Activated CD4-positive, alpha-beta T cell treated with anti-CD3 and anti-CD28 coated beads, Interleukin-2, Interleukin-4, amounts not matched to agents 100 ng/mL and 50 ng/mL, durations not matched to agents 16 hours and 8 hours (primary cell): ENCODE measurements at places on chromosomes 12 and 14.

DNA sequence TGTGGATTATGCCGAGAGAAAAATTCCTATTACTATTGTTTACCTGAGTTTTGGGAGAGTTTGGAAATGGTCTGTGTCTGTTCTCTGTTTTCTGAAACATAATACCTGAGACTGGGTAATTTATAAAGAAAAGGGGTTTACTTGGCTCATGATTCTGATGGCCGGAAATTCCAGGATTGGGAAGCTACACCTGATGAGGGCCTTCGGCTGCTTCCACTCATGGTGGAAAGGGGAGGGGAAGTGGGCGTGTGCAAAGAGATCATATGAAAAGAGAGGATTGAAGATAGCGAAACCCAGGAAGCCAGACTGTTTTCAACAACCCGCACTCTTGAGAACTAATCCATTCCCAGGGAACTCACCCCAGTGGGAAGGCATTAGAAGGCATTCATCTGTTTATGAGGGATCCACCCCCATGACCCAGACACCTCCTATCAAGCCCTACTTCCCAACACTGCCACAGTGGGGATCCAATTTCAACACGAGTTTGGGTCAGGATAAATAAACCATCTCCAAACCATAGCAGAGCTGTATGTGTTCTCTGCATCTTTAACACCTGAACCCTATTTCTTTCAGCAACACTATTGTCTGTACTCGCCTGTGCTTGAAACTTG lies 51.1 kb downstream of the APAF1 start:
- no peak for DNase-seq

DNA sequence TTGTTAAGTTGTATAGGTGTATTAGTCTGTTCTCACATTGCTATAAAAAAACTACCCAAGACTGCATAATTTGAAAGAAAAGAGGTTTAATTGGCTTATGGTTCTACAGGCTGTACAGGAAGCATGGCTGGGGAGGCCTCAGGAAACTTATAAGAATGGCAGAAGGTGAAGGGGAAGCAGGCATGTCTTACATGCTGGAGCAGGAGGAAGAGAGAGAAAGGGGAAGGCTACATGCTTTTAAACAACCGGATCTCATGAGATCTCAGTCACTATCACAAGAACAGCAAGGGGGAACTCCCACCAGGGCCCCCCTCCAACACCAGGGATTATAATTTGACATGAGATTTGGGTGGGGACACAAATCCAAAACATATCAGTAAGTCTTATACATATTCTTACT lies 60.5 kb upstream of the OR10AD1 start:
- DNase-seq: no peak

DNA sequence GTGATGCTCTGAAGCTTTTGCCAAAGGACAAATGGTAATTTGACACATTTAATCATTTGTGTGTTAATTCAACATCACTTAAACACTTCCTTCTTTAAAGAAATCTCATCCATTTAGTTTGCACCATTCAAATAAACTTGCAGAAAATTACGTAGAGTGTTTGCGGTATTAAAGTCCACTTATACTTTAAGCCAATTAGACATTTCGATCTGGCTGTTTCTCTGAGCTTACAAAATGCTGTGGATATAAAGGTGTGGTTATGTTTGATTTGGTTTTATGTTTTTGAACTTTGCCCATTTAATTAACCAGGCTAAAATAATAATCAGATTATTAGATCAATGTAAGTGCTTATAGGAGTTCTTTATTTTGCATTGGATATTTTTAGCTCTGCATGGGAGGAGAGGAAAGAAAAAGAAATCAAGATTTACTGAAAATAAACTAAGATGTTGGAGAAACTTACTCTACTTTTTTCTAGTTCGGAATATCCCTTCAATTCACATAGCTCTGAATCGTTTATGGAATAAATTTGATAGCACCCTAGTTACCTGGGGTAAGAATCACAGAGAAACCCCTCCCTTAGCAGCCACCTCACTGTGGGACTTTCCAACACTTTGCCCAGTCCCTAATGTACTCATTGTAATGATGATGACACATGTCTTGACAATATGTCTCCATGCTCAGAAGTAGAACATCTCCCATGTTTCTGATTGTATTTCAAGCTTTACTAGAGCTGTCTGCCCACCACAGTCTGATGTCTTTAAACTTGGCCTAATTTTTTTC lies 268.0 kb downstream of the BTG1 start:
- peak; percentile 24 for DNase-seq

GRCh38 chr12:53624956-53625355 lies 1.2 kb downstream of the ATF7 start:
- DNase-seq: no peak

DNA sequence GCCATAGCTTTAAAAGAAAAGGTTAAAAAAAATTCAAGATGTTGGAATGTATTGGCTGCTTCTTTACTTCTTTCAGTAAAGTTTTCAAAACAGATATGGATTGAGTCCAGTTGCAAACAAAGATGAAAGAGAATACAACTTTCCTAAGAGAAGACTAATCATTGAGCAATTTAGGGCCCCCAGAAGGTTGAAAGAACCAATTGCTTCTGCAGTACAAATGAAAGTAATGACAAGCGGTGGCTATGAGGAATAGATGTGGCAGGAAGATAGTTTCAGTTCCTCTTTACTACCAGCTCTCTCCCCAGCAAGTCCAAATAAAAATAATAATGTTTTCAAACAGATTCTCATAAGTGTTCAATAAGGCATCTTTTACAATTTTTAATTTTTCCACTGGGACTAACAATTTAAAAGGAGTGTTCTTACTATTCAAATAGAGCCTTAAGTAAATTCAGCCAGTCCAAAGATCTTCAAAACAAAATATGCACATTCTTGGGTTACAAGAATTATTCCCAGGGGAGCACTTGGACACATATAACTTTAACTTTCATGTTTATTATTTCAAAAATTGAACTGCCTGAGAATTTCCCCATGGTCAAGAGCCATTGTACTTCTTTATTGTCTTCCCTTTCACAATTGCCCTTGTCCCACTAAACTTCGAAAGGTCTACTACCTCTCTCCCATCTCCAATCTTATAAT lies 62.3 kb upstream of the PPP1R12A start:
- DNase-seq: no peak

- DNase-seq: no peak
Observed at GRCh38 chr12:109539508-109539907, 33.8 kb downstream of the MMAB start.

GRCh38 chr12:6540181-6540877 lies 6.0 kb downstream of the GAPDH start:
- DNase-seq: peak; percentile 53

GRCh38 chr12:115639648-115640012 lies 637.9 kb downstream of the MED13L start:
- no peak for DNase-seq

- DNase-seq: no peak
Observed at GRCh38 chr14:79502136-79502750, 709.1 kb downstream of the DIO2 start.

DNA sequence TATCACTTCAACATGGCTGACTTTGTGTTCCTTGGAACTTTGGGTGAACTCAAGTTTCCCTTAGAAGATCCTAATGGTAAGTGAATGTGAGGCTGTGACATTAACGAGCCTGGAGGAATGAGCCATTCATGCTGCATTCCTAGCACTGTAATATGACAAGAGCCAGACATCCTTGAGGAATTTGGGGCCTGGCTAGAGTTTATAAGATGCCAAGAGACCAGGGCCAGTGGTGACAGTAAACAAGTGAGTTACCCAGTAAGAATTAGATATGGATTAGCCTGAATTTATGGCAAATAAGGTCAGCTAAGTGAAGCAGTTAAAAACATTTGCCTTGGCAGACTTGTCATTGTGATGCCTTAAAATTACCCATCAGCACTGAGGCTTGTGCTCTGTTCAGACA lies 232.4 kb downstream of the AKAP6 start:
- DNase-seq: no peak

GRCh38 chr12:84937415-84937814 lies 24.8 kb upstream of the SLC6A15 start:
- DNase-seq: no peak

DNA sequence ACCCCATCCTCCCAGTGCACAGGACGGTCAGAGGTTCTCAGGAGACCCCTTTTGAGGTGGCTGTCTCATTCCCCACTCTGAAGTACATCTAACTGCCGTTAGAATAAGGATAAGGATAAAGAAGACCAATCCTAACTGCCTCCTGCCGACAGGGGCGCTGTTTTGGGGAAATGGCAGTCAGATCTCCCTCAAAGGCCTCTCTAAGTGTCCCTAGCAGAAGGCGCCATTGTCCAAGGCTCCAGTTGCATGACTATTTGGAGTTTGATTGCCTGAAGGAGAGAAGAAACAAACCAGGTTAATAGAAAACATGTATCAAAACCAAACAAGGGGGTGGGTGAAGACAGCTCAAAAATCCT lies 29.1 kb upstream of the KLRB1 start:
- no peak for DNase-seq

DNA sequence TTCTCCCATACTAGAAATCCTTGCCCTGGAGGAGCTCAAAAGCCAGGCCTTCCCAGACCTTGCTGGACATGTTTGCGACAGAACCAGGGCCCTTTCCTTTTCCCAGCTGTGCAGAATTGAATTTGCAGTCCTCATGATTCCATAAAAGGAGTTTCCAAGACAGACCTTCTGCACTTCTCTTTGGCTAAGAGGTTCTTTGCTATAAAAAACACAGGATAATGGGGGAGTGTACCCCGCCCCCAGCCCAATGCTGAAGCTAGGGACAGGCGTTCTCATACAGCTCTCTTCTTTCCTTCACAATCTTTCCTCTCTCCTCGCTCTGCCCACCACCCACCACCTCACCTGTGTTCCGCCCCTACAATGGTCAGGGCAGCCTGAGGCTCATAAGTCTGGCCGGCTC lies 172.3 kb upstream of the FKBP4 start:
- DNase-seq: no peak

- DNase-seq: peak; percentile 27
Observed at GRCh38 chr12:104218935-104219334, 3.4 kb downstream of the TXNRD1 start.

- no peak for DNase-seq
Observed at GRCh38 chr12:98513379-98514322, 1.7 kb upstream of the TMPO start.

- DNase-seq: no peak
Observed at GRCh38 chr12:1246637-1247036, 255.6 kb downstream of the ERC1 start.

GRCh38 chr14:28220391-28220790 lies 546.2 kb upstream of the FOXG1 start:
- DNase-seq: no peak

DNA sequence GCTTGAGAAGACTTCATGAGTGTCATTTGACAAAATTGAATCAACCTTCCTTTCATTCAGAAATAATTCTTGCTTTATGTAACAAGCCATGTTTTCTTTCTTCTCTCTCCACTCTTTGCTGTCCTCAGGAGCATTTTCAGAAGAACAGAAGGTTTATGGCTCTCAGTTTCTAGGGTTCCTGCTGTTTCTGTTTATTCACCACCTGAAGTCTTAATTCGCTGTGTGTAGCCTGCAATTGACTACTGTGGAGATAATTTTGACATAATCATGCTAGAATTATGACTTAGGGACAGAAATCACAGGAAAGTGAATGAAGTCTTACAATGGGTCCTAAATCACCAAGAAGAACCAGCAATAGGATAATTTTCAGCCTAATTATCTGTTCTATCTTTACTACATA lies 7.2 kb upstream of the PLEKHG7 start:
- DNase-seq: no peak

DNA sequence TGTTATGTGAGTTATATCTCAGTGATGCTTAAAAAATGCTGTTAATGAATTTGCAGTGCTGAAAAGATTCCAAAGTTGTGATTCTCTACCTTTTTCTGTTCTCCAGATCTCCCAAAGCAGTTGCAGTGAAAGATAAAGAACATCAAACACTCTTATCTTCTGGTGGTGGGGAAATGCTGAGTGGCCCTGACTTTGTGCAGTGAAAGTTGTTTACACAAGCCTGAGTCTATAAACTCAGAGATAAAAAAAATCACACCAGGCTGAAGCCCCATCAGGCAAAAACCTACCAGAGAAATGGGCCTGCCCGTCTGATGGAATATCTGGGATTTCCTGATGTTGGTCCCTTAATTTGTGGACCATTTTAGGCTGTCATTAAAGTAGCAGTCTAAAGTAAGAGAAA lies 46.1 kb downstream of the RASSF3 start:
- no peak for DNase-seq

DNA sequence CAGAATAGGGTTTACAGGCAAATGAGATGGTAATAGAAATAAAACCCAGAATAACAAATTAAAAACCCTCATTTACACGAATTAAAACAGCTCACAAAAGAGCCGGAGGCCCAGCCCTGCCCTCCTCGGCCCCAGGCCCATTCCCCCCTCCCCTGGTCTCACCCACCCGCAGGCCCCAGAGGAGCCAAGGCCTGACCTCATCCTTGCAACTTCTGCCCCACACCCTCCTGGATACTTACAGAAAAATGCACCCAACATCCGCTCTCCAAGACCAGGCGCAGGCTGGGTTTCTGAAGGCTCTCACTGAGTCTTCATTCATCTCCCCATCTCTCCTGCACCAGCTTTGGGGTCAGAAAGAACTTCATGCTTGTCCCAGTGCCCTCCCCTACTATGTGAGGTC lies 16.2 kb upstream of the VSX2 start:
- DNase-seq: no peak

DNA sequence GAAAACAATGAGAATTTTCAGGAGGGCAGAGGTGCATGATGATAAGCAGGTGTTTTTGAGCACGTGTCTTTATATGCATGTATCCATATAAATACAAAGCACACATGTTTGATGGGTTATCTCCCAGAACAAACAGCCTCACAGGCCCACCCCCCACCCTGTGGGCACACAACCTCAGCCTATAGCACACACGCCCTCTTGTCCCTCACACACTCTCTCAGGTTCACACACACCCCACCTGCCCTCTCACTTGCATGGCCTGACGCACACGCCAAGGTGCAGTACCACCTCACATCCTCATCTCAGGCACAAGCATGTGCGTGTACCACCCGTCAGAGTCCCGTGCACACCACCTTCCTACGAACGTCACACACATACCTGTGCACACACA lies 8.6 kb upstream of the KRT8 start:
- no peak for DNase-seq

GRCh38 chr14:75709207-75709812 lies 48.3 kb downstream of the TTLL5 start:
- peak; percentile 65 for DNase-seq

DNA sequence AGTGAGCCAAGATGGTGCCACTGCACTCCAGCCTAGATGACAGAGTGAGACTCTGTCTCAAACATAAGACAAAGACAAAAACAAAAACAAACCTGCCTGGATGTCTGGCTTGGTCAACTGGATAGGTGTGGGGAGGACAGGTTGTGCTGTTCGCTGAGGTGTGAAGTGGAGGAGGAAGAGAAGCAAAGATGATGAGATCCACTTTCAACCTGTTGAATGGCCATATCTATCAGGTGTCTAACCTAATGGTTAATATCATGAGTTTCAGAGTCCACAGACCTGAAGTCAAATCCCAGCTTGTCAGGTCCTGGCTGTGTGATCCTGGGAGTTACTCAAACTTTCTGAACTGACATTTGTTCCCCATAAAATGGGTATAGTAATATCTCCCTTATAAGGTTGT lies 9.7 kb upstream of the CCDC177 start:
- DNase-seq: no peak

- no peak for DNase-seq
Observed at GRCh38 chr14:105475269-105476096, 862 bp downstream of the CRIP2 start.
